ENCODE measurements at places on chromosomes 16 and 17.

- peak; percentile 58 for DNase-seq
These were observed 4.8 kb upstream of the GFOD2 start for GRCh38 chr16:67723911-67724305.

GRCh38 chr16:81740169-81740568 is 38.9 kb upstream of the PLCG2 start:
- DNase-seq: no peak

- no peak for DNase-seq
These were observed 19.4 kb upstream of the ATP5MC1 start for GRCh38 chr17:48873209-48873608.

GRCh38 chr16:61382435-61382834 is 653.8 kb downstream of the CDH8 start:
- no peak for DNase-seq

GRCh38 chr16:57152096-57153093 is 33.4 kb downstream of the PSME3IP1 start:
- DNase-seq: no peak

DNA sequence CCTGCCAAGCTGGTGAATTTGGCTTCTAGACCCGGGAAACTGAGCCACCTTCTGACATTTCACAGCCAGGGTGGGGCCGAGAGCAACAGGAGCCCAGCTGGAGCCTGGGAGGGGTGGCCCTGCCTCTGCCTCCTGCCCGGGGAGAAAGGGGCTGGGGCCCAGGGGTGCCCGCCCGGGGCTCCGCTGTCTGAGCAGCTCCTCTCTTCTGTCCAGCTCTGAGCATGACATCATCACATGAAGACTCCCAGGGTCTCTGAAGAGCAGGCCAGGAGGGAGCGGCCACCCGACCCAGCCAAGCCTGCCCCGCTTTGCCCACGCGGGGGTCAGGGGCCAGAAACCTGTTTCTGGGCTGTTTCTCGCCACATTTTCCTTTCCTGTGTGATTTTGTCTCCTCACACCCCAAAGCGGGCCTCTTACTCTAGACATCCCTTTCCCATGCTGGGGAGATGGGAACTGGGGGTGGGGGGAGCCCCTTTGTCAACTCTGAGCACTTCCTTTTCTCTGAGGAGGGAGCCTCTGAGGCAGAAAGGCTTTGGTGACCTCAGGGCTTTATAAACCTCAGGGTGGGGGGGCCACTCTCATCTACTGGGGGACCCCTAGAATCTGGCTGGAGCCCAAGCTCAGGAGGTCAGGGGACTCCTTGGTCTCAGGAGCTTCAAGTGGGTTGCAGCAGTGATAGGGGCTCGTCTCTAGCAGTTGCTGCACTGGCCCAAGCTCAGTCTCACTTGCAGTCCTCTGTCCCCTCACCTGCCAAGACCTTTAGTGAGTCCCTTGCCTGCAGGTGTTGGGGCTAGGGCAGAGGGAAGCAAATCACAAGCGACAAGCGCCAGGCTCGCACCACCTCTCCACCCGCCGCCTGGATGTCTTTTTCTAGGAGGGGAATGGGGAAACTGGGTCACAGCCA is 7.6 kb downstream of the UBALD2 start:
- peak; percentile 79 for DNase-seq

GRCh38 chr17:73614256-73614655 is 30.0 kb downstream of the SDK2 start:
- DNase-seq: no peak

- DNase-seq: no peak
These were observed 29.5 kb downstream of the DRC3 start for GRCh38 chr17:18002171-18002570.

- no peak for DNase-seq
These were observed 6.4 kb upstream of the SLC39A11 start for GRCh38 chr17:73098919-73099318.

- DNase-seq: no peak
These were observed 6.5 kb upstream of the MTMR4 start for GRCh38 chr17:58520843-58521430.

DNA sequence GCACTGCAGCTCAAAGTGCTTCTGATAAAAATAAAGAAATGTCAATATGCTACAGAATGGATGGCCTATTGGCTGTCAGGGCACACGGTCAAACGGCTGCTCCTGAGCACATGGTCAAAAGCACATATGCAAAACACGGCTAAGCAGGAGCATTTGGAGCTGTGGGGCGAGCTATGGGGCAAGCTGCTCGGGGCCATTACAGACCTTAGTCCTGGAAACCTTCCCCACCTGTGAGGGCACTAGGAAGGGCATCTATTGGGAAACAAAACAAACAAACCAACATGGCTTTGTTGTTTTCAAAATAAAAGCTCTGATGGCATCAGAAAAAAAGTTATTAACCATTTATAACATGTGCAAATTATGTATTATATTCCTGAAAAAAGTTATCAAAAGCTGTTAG is 83.6 kb downstream of the SLC5A11 start:
- no peak for DNase-seq

Measured in activated effector memory CD4-positive, alpha-beta T cell treated with anti-CD3 and anti-CD28 coated beads, Interleukin-2, amount 50 U/mL, for 16 hours (primary cell).